ENCODE measurements at places on chromosomes 2 and 18.

DNA sequence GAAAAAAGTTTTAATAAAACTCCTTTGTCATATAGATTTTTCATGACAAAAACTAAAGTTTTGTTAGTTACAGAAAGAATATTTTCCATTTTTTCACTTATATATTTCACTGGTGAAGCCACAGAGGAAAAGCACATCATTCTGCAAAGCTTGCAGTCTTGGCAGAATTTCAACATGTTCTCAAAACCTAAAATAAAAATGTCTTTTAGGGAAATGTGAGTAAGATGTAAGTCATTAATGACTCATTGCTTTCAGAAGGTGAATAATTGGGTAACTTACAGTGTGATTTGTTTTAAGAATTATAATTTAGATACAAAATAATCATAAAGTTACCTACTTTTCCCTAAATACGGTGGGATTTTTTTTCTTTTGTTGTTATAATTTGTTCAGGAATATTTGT is 43.4 kb upstream of the TNFRSF11A start:
- peaks cover 20% of the 10 kb centered on the region for H3K4me1 ChIP-seq
- no peak for ATAC-seq
- peaks cover 42% of the 10 kb centered on the region for H3K36me3 ChIP-seq
- H3K27me3 ChIP-seq: no peaks in the 10 kb centered on the region
- H3K4me3 ChIP-seq: no peak overlapping the region
- H3K27ac ChIP-seq: no peak overlapping the region

DNA sequence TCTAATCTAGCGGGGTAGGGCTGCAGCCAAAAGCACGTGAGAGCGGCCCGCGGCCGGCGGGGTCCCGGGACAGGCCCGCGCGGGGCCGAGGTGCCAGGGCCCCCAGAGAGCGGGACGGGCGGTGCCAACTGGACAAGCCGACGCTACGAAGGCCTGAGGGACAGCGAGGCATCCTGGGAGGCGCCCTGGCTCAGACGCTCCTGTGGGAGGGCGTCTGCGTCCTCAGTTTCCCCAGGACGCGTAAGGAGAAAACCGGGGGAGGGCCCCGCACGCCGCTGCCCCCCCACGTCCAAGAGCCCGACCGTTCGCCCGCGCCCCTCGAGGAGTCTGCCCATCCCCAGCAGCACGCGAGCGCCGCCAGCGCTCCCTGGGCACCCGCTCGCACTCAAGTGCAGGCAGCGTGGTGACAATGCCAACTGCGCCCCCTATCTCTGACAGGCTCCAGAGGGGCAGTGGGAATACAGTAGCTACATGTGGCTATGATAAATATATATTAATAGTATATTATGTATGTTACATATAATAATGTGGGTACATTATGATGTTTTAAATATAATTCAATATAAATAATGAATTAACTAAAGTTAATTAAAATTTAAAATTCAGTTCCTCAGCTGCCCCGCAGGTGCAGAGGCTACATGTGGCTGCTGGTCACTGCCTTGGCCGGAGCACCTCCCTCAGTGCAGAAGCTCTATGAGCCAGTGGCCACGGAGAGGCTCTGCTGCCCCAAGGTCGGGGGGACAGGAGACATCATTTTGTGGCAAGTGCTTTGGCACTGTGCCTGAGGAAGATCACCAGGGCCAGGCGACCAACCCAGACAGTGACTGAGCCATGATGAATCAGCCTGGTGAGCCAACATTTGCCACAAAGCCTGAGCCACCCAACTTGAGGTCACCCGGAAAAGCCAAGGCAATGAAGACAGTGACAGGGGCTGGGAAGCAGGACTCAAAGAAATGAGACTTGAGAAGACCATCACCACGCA is 5.5 kb upstream of the SFT2D3 start:
- H3K36me3 ChIP-seq: peaks cover 25% of the 10 kb centered on the region
- H3K4me3 ChIP-seq: no peak overlapping the region
- ATAC-seq: no peak

DNA sequence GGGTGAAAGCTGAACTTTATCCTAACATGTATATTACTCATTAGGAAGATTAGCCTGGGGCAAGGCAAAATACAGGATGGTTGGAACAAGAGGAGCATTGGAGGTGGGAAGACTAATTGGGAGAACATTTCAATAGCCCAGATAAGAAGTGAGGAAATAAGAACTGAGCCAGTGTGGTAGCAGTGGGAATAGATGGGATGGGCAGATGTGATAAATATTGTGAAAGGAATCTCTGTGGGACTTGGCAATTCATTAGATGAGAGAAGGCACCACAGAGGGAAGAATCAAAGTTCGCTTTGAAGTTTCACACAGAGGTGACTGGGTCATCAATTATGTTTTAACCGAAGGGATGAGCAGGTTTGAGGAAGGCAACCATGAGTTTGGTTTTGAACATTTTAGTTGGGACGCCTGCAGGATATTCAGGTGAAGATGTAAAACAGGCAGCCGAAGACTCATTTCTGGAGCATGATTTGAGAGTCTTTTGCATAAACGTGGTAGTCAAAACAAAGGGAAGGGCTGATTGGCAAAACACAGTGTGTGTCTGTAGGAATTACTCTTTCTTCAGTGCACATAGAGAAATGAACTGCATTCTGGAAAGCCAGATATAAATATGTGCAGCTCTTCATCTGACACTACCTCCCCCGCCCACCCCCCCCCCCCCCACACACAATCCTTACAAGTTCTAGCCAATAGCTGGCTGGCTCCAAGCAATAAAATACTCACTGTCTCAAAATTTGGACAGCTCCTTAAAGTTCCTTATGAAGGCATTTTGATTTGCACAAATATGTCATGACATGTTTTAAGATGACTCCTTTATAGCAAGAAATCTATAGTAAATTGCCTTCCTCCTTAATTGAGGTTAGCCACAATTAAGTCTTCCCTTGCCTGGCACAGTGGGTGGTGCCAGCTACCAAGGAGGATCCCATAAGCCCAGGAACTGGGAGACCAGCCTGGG is 1.9 kb upstream of the SLC1A4 start:
- H3K4me1 ChIP-seq: peaks cover 67% of the 10 kb centered on the region
- H3K27ac ChIP-seq: peak overlapping the region; percentile 81
- ATAC-seq: no peak
- H3K4me3 ChIP-seq: peak overlapping the region; percentile 94
- peaks cover 4% of the 10 kb centered on the region for H3K36me3 ChIP-seq
- no peaks in the 10 kb centered on the region for H3K27me3 ChIP-seq

DNA sequence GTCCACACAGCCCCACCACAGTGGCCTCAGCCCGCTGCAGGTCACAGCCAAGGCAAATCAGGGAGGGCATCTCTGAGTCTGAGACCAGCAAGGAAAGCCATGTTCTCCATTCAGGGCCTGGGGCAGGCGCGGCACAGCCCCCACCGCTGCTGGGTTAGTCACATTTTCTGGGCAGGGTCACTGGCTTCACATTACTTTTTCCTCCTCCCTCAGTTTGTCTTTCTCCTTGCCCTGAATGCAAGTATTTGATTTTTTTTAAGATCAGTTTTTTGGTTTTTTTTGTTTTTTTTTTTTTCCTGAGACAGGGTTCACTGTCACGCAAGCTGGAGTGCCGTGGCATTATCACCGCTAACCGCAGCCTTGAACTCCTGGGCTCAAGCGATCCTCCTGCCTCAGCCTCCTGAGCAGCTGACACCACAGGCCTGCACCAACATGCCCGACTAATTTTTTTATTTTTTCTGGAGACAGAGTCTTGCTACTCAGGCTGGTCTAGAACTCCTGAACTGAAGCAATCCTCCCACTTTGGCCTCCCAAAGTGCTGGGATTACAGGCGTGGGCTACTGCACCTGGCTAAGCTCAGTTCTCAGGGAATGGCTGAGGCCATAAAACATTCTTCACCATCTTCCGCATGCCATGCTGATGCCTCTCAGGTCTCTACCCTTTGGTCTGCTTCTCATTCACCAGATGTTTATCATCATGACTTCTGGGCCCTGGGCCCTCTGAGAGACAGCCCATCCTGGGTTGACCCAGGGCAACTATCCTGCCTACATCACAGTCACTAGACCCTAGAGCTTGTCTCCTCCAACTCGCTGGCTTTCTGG is 628 bp upstream of the CAPG start:
- H3K27me3 ChIP-seq: no peaks in the 10 kb centered on the region
- no peak for ATAC-seq
- peak overlapping the region; percentile 88 for H3K27ac ChIP-seq
- peak overlapping the region; percentile 83 for H3K4me3 ChIP-seq
- H3K36me3 ChIP-seq: no peaks in the 10 kb centered on the region

DNA sequence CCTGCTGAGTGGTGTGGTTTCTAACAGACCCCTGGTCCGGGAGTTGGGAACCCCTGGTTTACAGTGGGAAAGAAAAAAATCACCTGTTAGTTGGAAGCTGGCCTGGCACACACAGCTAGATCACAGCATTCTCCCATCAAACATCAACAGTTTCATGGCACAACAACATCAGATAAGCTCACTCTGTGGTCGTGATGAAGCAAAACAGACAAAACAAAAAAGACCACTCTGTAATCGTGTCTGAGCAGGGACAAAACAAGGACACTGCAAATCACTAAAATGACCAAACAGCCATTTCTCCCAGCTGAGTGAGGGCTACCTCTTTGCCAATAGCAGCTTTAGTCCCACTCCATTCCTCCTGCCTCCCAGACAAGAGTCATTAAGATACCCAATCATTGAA is 9.0 kb upstream of the IMPACT start:
- no peak overlapping the region for H3K27ac ChIP-seq
- no peaks in the 10 kb centered on the region for H3K36me3 ChIP-seq
- H3K4me1 ChIP-seq: peaks cover 8% of the 10 kb centered on the region
- peaks cover 70% of the 10 kb centered on the region for H3K27me3 ChIP-seq
- ATAC-seq: no peak

DNA sequence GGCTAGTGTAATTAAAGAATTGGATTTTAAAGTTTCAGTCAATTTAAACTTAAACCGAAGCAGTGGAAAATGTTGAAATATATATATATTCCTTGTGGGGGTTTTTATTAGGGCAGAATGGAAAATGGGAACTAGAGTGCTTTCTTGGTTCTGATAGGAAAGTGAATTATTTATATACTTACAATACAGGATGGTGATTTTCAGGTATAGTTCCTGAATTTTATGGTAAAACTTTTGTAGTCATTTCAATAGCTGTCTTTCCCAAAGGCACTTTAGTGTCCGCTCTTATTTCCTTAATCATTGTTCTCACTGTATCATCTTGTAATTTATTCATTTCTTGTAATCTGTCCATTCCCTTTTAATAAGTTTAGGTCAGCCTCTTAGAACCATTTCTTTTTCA is 1.9 kb downstream of the RPL37A start:
- peak overlapping the region; percentile 90 for H3K4me3 ChIP-seq
- no peak for ATAC-seq
- H3K27me3 ChIP-seq: no peaks in the 10 kb centered on the region
- peaks cover 67% of the 10 kb centered on the region for H3K36me3 ChIP-seq
- H3K27ac ChIP-seq: peak overlapping the region; percentile 97

DNA sequence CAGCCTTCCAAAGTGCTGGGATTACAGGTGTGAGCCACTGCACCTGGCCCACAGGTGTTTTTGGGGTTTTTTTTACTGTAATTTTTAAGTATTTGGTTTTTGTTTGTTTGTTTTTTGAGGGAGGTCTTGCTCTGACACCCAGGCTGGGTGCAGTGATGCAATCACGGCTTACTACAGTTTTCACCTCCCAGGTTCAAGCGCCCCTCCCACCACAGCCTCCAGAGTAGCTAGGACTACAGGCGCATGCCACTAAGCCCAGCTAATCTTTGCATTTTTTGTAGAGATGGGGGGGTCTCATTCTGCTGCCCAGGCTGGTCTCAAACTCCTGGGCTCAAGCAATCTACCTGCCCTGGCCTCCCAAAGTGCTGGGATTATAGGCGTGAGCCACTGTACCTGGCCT is 7.3 kb upstream of the SLC11A1 start:
- H3K4me1 ChIP-seq: peaks cover 16% of the 10 kb centered on the region
- no peaks in the 10 kb centered on the region for H3K36me3 ChIP-seq
- no peak for ATAC-seq
- H3K4me3 ChIP-seq: no peak overlapping the region
- no peaks in the 10 kb centered on the region for H3K27me3 ChIP-seq

DNA sequence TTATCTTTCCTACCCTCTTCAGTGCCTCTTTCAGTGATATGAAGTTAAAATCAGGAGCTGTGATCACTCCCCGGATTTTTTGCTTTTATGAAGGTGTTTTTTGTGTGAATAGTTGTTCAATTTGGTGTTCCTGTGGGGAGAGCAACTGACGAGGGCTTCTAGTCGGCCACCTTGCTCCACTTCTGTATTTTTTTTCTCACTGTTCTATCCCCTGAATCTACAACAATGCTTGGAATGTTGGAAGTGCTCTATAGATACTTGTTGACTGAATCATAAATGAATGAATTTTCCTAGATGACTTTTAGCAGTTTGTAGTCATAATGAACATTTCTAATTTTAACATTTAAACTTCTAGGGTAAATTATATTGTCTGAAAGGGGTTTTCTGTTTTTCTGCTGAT is 247.3 kb downstream of the ZNF385B start:
- no peak overlapping the region for H3K4me3 ChIP-seq
- H3K36me3 ChIP-seq: no peaks in the 10 kb centered on the region
- peaks cover 19% of the 10 kb centered on the region for H3K27me3 ChIP-seq

DNA sequence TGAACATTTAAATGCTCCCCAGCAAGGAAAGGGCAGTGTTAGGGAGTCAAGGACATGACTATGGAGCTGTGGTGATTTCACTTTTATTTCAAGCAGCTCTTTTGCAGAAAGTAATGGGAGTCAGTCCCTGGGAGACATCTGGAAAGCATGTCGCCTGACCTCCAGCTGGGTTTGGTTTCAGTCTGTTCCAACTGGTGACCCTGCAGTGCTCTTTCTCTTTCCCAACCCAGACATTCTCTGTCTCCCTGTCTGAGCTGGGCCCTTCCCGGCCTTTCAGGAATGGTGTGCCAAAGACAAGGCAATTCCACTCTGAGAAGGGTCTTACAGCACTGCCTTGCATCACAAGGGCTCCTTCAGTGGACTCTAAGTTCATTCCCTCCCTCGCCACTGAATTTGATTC is 323.2 kb downstream of the OSR1 start:
- H3K27ac ChIP-seq: no peak overlapping the region
- H3K27me3 ChIP-seq: no peaks in the 10 kb centered on the region
- no peak overlapping the region for H3K4me3 ChIP-seq
- no peaks in the 10 kb centered on the region for H3K36me3 ChIP-seq
- no peaks in the 10 kb centered on the region for H3K4me1 ChIP-seq

Data from stimulated activated memory B cell treated with anti-CD40 and anti-IgM and Interleukin-4, amounts not matched to agents 10 μg/mL and 1 μg/mL and 100 μg/mL, for 72 hours (primary cell).